ENCODE measurements at places on chromosomes 16 and 17.

- DNase-seq, result no peak
Measured at GRCh38 chr17:77740481-77740880, 218.0 kb upstream of the TNRC6C start.

DNA sequence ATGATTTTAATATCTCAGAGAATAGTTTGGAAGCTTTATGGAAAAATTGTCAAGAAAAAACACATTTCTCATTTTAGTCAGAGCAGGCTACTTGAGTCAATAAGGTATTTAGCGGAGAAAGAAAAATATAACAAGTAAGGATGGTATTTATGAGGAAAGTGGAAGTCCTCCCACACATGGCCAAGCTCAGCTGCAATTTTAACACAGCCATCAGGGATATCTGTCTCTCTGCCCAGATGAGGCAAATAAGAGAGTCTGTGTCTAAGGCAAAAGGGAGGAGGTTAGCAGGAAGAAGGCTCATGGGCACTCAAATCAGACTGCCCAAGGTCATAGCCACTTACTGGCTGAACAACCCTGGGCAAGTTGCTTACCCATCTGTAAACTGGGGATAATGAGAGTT is 5.2 kb upstream of the CMTM2 start:
- DNase-seq, result no peak

DNA sequence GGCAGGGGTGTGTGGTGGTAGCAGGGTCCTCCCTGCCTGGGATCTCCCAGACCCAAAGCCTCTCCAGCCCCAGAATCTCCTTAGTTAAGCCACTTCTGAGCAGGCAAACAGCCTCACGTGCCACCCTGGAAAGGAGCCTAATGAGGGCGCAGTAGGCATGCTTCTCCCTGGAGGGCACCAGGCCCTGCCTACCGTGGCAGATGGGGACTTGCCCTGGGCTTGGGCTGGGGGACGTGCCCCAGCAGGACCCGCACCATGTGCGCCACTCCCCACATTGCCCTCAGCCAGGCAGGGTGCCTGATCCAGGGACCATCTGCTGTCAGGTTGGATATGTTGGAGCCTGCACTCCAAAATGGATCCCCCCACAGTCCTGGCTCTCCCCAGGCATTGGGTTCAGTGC is 14.2 kb downstream of the FAM83G start:
- no peak for DNase-seq

DNA sequence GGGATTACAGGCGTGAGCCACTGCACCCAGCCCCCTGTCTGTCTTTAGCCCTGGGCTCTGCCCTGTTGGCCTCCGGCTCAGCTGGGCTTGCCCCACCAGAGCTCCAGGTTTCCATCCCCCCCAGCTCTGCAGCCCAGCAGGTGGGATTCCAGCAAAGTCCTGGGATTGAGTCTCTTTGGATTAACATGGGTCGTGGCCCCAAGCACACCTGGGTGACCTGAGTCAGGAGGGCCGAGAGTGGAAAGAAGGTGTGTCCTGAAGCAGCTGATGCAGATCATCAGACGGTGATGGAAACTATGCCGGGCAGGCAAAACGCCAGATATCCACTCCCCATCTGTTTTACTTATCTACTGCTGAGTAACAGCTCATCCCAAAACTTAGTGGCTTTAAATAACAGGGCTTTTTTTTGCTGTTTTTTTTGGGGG is 72.5 kb downstream of the KNOP1 start:
- DNase-seq, result no peak

Measured in iPS-NIHi11 (cell line).